ENCODE measurements at places on chromosomes 4 and X.

DNA sequence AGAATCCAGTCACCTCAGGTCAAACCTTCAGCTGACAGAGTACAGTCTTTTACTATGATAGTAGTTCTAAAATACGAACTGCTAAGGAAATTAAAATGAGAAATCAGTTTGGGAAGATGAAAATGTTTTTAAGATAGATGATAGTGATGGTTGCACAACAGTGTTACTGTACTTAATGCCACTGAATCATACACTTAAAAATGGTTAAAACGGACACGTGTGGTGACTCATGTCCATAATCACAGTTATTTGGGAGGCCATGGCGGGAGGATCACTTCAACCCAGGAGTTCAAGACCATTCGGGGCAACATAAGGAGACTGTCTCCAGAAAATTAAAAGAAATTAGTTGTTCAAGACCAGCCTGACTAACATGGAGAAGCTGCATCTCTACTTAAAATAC lies 41.4 kb downstream of the ABHD18 start:
- DNase-seq, result no peak

DNA sequence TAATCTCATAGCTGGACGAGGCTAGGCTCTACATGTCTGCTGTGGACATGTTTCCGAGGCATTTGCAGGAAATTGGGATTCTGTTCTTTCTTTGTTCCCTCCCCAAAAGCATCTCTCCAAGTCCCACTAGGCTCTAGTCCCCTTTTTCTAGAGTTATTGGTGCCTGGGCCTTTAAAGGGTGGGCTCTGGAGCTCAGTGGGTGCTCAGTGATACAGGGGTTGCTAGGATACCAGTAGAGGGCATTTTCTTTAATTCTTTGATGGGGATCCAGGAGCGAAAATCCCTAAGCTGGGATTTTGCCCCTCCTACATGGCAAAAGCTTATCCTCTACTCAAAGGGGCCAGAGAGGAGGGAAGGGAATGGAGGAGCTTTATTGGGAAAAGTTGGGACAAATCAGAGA lies 34.2 kb downstream of the ARHGEF9 start:
- no peak for DNase-seq

DNA sequence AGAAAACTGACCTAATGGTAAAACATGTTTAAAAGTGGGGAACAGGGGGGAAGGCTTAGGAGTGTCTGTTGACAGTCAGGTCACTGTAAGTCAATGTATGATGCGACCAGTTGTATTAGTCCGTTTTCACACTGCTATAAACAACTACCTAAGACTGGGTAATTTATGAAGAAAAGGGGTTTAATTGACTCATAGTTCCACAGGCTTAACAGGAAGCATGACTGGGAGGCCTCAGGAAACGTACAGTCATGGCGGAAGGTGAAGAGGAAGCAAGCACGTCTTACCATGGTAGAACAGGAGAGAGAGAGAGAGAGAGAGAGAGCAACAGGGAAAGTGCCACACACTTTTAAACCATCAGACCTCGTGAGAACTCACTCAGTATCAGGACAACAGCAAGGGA lies 13.0 kb upstream of the PLAC1 start:
- DNase-seq, result no peak

DNA sequence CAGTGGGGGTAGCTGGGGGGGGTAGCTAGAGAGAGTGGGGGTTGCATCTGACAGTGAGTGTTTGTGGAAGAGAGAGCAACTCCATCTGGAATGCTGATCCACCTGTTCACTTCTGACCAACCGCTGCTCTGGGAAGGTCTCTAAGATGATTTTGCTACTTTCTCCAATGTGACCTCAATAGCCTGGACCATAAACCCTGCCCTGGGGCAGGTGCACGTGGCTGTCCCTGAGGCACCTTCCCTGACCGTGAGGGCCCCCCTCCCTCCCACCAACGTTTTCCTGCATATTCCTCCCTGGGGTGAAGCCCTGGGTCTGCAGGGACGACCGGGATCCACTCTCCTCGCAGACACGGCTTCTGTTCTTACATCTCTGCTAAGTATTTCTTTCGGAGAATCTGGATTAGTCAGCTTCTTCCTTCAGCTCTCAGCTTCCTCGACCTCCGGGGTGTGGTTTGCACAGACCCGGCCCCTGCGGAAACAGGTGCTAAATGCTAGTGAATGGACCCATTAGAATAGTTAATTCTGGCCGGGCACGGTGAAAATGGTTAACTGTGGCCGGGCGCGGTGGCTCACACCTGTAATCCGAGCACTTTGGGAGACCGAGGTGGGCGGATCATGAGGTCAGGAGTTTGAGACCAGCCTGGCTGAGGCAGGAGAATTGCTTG lies 21.4 kb upstream of the PLCXD1 start:
- DNase-seq, result no peak

GRCh38 chrX:136674270-136674985 lies 26.5 kb downstream of the CD40LG start:
- DNase-seq, result no peak

Measured in prostate gland (tissue), 2 donors.